BJ (cell line): ENCODE measurements at places on chromosomes 12 and 14.

- no peak for DNase-seq
Measured at GRCh38 chr12:87678453-87678852, 350.7 kb downstream of the C12orf50 start.

GRCh38 chr14:53599221-53599945 lies 357.2 kb downstream of the BMP4 start:
- DNase-seq: no peak

DNA sequence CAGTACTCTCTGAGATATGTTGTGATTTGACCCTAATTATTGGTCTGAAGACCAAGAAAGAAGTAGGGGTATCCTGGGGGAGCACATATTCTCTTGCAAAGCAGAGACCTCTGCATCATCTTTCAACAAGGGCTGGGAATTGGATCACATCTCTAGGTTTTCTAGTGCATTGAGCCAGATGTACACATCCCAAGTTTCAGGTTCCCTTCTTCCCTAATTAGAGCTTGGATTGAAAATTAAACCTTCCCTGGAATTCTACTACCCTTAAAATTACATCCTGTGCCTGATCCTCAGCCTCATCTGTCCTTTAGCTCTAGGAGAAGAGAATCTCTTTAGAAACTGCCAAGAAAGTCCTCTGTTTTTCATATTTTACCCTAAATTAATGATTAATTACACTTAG lies 839.6 kb downstream of the SLC6A15 start:
- no peak for DNase-seq

GRCh38 chr12:102388469-102388868 lies 91.9 kb downstream of the IGF1 start:
- DNase-seq: no peak

GRCh38 chr14:84225268-84225667 lies 1304.7 kb upstream of the FLRT2 start:
- no peak for DNase-seq

GRCh38 chr12:28800129-28800528 lies 348.9 kb upstream of the FAR2 start:
- DNase-seq: no peak

DNA sequence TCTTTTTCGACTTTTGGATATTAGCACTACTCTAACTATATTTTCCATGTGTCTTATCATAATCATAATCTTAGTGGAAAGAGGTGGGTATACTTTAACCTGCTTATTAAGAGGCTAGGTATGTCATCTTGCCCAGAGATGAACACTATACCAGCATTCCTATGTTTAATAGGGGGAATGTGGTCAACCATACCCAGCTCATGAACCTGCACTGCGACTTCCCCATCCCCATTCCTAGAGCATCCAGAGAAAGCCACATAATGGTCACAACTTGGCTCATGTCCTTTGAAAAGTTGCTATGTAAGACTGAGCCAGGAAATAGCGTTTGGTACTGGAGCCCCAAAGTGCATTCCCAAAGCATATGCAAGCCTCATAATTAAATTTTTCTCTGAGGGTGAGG lies 55.2 kb downstream of the TMCC3 start:
- DNase-seq: no peak

DNA sequence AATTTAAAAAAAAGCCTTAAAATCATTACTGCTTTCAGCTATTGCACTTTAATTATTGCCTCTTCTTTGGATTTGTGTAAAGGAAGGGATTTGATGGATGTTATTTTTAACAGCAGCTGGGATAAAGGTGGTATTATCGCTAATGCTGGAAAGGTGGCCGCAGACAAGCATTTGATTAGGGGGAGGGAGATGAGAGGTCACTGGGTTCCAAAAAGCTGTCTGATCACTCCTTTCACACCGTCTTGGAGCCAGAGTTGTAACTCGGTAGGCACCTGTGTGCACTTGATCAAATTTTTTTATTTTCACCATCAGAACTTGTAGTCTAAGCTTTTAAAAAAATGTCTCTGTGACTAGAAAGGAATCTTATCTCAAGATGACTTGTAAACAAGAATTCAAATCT lies 99.8 kb downstream of the AKAP6 start:
- no peak for DNase-seq

DNA sequence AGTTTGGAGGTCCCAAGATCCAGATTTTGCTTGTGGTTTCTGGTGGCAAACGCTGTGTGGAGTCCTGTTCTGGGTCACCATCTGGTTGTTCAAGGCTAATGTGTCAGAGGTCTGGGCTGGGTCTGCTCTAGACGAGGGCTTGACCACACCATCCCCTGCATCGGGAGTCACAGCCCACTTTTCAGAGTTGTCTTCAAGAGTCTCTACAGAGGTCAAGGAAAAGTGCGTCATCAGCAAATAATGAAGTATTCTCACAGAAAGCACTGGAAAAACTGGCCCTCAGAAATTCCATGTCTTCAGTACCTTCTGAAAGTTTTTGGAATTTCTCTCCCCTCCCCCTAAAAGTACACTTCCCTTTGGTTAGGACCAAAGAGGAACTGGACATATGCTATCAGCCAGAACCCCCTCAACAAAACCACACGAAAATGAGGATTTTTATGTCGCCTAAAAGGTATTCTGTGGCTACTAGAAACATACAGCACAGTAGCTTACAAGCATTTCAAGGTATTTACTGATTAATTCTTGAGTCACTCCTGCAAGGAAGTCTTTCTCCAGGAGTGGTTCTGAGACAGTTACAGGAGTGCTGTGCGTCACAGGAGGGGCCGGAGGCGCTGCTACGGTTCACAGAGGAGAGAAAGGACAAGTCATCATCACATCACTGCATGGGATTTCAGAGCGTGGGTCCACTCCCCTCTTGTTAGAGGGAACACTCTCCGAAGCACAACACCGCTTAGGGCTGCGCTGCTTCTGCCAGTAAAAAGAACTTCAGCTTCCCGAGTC lies 35.4 kb downstream of the RAD52 start:
- peak; percentile 17 for DNase-seq

DNA sequence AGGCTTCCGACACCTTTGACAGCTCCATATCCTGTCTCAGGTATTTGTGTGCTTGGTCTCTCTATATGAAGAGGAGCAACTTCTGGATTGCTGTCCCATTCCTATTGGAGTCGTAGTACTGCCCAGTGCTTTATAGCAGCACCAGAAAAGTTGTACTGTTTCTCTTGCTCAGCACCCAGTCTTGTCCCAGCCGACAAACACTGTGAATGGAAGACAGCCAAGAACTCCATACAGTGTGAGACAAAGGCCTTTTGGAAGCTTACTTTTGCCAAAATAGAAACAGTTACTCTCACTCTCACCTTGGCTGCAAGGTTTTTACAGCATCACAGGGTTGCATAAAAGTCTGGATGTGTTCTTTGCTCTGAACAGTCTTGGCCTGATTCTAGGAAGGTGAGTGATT lies 105.3 kb downstream of the TGFB3 start:
- DNase-seq: no peak

- DNase-seq: no peak
Measured at GRCh38 chr14:101665478-101666078, 95.9 kb upstream of the PPP2R5C start.

GRCh38 chr14:92458136-92459029 lies 55.2 kb upstream of the RIN3 start:
- DNase-seq: no peak
